ENCODE measurements at places on chromosomes 16 and 17.

DNA sequence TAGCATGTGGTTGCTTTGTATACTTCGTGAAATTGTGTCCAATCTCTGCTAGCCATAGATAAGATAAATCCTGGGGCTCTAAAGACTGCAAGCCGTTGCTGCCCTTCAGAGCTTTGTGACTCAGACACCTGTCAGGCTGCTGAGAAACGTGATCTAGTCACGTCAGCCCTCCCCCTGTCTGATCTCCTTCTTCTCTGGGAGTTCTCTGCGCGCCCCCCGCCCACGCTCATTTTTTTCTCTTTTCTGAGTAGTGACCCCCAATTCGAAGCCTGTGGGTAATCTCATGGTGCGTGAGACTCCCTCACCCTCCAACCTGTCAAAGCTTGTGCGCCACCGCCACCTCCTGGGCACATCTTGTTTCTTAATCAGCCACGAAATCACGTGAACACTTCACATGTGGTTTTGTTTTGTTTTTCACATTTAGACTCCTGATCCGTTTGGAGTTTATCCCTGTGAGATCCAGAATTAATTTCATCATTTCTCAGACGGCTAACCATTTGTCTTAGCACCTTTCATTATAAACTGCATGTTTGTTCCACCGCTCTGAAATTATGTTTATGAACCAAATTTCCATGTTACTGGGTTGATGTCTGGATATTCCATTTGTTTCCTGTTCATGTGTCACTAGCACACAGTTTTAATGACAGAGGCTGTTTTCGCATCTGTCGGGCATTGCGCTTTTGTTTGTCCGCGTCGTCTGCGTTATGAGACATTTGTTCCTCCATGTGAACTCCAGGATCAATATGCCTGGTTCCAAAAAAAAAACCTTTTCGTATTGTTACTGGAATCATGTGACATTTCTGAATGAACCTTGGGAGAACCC is 977 bp upstream of the ZNF778 start:
- no peak for DNase-seq

DNA sequence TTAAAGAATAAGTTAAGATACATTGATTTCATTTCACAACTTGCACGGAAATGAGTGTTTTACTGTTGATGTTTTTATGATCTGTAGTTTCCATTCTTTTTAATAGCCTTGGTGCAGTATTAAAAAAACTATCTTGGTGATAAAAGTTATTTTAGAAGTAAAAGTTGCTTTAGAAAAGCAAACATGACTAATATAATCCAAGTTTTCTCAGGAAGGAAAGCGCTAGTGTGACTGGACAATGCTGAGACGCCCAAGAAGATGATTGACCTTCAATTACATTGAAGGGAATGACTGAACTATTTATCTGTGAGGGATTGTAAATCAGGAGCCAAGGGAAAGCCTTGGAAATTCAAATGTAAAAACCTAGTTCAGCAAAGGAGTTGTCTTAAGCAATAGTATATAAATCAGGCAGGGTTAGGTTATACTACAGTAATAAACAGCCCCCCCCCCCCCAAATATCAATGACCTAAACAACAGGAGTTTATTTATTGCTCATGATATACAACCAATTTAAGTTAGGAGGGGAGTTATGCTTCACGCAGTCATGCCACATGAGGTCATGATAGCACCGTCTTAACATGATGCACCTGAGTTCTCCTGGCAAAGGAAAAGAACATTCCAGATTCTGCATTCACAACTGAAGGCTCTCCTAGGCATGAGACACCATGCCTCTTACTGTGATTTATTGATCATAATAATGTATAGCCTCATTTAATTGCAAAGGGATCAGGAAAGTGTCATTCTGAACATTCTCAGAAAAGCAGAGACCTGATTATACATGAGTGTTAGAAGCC is 443.8 kb downstream of the CDH13 start:
- no peak for DNase-seq

GRCh38 chr16:14041164-14041563 is 30.0 kb upstream of the MRTFB start:
- no peak for DNase-seq

GRCh38 chr17:36602030-36602748 is 806 bp downstream of the MRM1 start:
- DNase-seq, result no peak

DNA sequence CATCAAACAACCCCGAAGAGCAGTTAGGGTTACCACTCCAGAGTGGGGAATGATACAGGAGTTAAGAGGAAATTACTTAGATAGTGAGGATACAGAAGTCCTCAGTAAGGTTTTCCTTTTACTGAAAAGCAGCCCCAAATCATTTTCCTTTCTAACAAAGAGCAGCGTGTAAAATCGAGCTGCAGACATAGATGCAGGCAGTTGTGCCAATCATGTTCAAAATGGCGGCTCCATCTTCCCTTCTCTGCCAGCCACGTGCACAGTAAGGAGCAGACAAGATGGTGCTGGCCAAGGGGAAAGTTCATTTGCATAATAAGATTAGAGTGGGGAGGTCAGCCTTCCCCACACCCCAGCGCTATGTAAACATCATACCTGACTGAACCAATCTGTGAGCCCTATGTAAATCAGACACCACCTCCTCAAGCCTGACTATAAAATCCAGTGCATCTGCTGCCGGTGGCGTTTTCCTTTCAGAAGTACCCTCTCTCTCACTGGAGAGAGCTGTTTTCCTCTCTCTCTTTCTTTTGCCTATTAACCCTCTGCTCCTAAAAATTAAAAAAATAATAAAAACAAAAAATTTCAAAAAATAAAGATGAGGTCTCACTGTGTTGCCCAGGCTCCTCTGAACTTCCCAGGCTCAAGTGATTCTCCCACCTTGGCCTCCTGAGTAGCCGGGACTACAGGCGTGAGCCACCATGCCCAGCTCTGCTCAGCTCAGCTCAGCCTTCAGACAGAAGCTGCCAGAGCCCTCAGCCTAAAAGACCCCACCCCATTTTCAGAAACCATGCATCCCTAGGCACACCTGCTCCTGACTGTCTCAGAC is 2.6 kb upstream of the SRL start:
- DNase-seq, result no peak

- no peak for DNase-seq
Measured at GRCh38 chr17:53472586-53472985, 350.1 kb upstream of the KIF2B start.
